Activated CD8-positive, alpha-beta memory T cell treated with anti-CD3 and anti-CD28 coated beads, Interleukin-2, amount 10 ng/mL, durations not matched to agents 7 days and 5 days (primary cell): ENCODE measurements at places on chromosomes 4 and X. TPM values are rescaled to one million over a fixed set of nuclear protein-coding genes. Genes with fewer than 3 reads are reported as not detected.

HSFX2 gene
- total RNA-seq = 0.53 TPM

CXCL1 gene
- total RNA-seq = not detected

P2RY10 gene
- 105 TPM for total RNA-seq

DDIT4L gene
- 0.58 TPM for total RNA-seq

EFHC2 gene
- 0.12 TPM for total RNA-seq
